ENCODE measurements at places on chromosomes 6 and 20.

DNA sequence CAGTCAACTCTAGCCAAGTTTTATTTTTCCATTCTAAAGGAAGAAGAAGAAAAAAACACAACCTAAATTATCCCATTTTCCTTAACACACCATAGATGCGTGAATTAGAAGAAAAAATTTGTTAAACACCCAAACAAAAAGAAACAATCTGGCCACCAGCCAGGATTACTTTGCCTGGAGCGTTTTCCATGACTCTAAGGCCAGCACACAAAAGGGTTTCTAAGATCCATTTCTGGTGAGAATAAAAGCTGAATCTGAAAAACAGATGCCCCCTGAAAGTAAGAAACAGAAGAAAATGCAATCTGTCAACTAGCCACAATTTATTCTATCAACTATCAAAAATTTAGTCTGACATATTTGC, 267.2 kb upstream of the SULF2 start:
- no peak for DNase-seq

- DNase-seq, result no peak
Measured at GRCh38 chr6:104632588-104632987, 227.1 kb downstream of the HACE1 start.

GRCh38 chr6:22250486-22250885, 46.4 kb downstream of the PRL start:
- DNase-seq, result peak; percentile 7

DNA sequence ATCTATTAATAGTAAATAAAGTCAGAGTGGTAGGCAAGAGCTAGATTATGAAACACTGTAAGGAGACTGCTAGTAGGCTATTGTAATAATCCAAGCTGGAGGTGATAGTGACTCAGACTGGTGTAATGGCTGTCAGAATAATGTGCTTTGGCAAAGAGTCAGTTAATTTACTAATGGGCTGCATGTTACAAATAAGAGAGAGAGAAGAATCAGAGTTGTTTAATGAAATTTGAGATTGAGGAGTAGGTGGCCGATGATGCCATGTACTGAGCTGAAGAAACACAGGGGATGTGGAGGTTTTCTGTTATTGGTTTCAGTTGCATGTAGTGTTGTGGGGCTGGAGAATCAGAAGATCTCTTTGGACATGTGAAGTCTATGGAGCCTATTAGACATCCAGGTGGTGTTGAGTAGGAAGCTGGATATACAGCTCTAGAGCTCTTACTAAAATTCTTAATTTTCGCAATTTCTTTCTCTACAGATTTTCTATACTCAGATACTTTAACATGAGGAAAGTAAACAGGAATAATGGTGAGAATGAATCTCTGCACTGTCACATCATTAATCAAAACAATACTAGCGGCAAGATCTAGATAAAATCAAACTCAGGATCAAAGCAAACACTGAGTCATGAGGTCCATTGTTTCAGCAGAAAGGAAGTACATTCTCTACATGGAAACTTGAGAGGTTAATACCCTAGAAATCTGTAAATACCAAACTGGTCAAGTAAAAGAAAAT, 167.7 kb downstream of the SIM1 start:
- no peak for DNase-seq

- no peak for DNase-seq
Measured at GRCh38 chr6:81895511-81896185, 143.2 kb upstream of the TENT5A start.

Measured in NCI-H2107 (cell line).